ENCODE measurements at places on chromosomes 16 and 17.

GRCh38 chr16:10242916-10243315 is 60.7 kb upstream of the GRIN2A start:
- DNase-seq = no peak

- no peak for DNase-seq
These were observed 8.3 kb downstream of the MT2A start for GRCh38 chr16:56616608-56617211.

DNA sequence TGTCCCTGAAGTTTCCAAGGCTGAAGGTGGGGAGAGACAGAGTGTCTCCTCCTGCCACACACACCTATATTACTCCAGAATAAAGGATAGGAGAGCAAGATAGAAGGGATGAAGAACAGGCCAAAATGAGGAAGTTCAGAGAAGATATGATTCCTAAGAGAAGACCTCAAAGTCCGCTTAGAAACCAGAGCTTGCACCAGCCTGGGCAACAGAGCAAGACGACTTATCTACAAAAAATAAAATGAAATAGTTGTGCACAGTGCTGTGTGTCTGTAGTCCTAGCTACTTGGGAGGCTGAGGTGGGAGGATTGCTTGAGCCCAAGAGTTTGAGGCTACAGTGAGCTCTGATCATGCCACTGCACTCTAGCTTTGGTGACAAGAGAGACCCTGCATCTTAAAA is 128.2 kb downstream of the HS3ST3B1 start:
- DNase-seq = no peak

DNA sequence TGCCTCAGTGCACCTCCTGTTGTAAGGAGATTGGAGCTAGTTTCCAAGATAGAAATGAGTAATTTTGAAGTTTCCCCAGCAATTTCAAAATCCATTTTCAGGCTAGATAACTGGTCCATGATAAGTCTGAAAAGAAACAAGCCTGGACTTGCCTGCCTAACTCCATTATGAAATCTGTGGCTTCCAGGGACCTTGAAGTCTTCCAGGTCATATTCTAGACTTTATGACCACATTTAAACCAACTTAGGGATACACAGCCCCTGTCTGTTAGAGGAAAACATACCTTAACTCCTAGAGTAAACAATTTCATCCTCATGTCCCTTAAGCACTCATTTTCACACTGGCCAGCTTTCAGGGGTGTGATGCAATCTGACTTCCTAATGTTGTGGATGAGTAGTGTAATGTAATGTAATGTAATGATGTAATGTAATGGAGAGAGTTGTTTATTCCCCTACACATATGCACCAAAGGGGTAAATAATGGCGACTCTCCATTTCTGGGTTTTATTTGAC is 96.7 kb upstream of the FAM20A start:
- no peak for DNase-seq

DNA sequence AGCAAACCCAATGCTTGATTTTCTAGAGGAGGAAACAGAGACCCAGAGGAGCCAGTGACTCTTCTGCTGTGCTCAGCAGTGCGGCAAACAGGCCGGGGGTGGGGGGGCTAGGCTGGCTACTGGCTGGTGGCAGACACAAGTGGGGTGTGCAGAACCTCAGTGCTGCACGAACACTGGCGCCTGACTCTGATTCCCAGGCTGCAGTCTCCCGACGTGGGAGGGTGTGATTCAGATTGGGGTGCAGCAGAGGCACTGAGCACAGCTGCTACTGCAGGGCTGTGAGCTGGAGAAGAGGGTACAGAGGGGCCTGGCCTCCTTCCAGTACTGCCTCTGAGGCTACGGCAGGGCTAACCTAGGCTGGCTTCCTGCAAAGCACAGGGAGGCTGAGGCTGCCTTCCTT is 8.1 kb downstream of the RPL19 start:
- DNase-seq = no peak

Data from C1 segment of cervical spinal cord (tissue), 14 donors.